Amniotic epithelial cell (primary cell): ENCODE measurements at places on chromosomes 7 and 10.

GRCh38 chr7:142168746-142169145 lies 57.2 kb downstream of the MGAM2 start:
- peak; percentile 2 for DNase-seq

GRCh38 chr7:12418452-12418851 lies 14.8 kb upstream of the VWDE start:
- DNase-seq: no peak

DNA sequence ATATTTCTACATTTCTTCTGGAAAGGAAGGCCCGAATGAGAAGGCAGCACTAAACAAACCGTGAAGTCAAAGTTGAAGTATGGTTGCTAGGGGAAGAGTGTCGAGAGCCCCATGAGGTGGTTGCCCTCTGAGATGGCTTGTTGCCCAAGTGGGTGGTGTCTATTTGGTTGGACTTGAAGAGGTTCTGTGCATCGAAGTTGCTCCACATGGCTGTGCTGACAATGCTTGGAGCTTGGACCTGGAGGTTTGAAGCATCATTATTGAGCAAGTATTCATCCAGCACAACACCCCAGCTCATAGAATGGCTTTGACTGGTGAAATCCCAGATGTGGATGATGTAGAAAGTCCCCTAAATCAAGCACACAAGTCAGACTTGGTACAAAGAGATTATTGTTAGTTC lies 165.2 kb upstream of the CDCA7L start:
- no peak for DNase-seq

DNA sequence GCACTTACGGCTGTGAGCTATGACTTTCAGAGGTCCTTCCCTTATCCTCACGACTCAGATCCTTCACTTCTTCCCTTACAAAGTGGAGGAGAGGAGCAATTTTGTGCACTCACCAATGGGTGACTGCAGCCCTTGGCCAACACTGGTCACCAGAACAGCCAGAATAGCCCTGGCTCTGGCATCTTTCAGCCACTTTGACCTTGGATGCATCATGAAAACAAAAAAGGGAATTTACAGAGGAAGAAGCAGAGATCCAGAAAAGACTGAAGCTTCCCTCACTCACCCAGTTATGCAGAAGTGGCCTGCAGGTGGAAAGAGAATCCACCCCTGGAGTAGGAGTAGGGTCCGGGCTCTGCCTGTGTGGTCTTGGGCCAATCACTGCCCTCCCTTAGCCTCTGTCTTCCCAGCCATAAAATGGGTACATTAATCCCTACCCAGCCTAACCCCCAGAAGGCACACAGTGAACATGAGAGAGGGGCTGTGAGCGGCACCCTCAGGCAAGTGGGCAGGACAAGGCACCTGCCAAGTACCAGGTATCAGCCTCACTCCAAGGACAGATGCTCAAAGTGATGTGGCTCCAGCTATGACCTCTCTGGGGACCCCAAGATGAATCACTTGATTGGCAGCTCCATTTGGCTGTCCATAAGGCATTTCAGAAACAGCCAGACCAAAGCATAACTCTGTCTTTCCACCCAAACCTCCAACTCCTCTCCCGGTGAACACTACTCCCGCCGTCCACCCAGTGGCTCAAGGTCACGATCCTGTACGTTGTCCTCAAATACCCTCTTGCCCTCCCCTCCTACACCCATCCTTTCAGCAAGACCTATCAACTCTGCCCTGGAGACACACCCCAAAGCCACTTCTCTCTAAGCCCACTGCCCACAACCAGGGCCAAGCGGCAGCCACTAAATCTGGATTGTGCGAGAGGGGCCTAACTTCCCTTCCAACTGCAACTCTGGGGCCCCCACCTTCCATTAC lies 129.8 kb upstream of the ZMIZ1 start:
- DNase-seq: no peak

- DNase-seq: peak; percentile 23
These were observed 59.3 kb upstream of the NMT2 start for GRCh38 chr10:15227611-15228372.

DNA sequence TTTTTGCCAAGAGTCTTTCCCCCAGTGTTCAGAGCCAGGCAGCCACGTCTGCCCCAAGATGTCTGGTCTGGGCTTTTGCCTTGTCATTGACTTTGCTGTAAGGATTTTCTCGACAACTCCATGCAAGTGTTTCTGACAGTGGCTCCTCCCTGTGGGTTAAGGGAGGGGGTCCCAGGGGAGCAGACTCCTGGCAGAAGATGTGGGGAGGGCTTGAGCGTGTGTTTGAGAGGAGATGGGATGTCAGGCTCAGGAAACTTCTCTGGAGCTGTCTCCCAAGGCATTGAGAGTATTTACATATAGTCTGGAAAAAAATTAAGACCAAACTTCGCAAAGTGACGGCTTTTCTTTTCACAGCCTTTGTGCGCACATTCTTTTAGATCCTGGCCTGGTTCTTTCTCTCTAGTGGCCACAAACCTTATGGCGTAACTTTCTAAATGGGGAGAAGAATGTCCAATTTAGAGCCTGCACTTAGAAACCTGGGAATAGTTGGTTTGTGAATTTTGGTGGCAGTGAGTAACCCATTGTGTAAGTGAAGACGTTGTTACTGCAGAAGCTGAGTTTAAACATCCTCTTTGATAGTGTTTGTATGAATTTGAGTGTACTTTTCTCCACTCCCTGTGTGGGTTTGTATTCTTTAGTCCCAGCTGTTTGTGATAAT lies 201.5 kb downstream of the LRMDA start:
- DNase-seq: no peak

- DNase-seq: peak; percentile 35
These were observed 7.3 kb upstream of the KLHDC10 start for GRCh38 chr7:130063036-130063435.

DNA sequence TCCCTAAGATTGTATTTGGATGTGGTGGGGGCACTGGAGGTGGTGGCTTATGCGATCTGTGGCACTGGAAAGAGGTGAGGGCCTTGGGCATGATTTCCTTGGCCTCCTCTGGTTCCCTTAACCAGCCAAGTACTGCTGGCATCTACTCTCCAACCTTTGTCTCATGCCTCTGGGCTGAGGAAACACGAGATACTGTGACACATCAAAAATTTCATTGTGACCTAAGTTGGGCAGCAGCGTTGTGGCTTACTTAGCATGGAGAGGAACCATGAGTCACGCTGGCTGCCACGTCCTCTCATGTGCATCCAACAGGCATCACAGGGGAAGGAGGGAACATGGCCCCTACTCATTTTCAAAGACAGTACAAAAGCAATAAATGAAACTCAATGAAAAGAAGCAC lies 29.7 kb upstream of the GSDME start:
- DNase-seq: peak; percentile 84

- no peak for DNase-seq
These were observed 63.3 kb downstream of the ZMIZ1 start for GRCh38 chr10:79131836-79132631.
